Osteocyte (in vitro differentiated cells): ENCODE measurements at places on chromosomes 16 and 17. TPM values are rescaled to one million over a fixed set of nuclear protein-coding genes. Genes with fewer than 3 reads are reported as not detected.

DNA sequence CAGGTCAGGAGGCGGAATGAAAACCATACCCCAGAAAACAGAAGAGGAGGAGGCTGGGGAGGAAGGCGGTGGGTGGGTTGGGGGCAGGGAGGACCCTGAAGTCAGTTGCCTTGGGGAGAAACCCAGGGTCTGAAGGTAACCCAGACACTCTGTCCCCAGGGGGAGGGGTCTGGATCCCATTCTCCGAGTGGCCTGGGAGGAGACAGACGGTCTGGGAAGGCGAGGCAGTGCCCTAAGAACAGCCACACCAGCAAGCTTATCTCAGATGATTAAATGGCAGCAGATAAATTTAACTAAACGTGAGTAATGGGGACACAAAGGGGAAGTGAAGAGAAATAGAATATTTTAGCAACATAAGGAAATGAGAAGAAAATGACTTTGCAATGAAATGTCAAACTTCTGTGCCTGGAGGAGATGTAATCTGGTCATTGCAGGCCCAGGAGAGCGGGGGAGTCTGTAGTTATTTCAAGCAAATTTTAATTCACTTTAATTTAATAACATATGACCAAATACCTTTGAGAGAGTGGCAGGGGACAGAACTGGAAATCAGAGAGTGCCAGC, 21.4 kb upstream of the ZFP90 start:
- no peak for DNase-seq

DNA sequence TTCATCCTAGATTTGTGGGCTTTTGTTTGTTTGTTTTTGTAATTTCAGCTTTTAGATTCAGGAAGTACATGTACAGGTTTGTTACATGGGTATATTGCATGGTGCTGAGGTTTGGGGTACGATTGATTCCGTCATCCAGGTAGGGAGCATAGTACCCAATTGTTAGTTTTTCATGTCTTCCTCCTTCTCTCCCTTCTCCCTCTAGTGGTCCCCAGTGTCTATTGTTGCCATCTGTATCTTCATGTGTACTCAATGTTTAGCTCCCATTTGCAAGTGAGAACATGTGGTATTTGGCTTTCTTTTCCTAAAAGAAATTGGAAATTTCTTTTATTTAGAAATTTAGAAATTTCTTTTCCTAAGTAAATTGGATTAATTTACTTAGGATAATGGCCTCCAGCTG, 37.1 kb upstream of the BCAS3 start:
- DNase-seq = no peak

DNA sequence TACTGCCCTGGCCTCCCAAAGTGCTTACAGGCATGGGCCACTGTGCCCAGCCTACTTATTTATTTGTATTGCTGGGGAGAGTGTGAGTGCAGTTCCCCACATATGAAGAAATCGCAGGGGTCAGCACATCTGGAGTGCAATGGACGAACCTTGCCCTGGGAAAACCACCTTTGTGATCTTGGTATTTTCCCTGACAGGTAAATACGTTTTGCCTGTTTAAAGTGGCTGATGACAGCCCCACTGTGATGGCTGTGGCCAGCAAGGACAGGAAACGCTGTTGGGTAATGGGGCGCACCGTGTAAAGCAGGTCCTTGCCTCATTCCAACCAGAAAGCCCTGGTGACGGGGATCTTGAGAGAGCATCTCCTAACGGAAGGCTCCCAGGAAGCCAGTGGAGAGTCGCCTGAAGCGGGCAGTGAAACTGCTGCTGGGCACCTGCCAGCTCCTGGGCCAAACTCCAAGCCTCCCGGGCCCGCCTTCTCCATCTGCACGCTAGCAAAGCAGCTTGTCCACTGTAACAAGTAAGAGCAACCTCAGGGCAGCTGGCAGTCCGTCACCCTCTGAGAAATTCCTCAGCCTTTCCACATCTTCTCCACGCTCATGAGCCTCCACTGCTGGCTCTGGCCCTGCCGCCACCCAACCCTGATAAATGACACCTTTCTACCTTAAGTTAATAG, 17.5 kb downstream of the EMC8 start:
- DNase-seq = no peak

DNA sequence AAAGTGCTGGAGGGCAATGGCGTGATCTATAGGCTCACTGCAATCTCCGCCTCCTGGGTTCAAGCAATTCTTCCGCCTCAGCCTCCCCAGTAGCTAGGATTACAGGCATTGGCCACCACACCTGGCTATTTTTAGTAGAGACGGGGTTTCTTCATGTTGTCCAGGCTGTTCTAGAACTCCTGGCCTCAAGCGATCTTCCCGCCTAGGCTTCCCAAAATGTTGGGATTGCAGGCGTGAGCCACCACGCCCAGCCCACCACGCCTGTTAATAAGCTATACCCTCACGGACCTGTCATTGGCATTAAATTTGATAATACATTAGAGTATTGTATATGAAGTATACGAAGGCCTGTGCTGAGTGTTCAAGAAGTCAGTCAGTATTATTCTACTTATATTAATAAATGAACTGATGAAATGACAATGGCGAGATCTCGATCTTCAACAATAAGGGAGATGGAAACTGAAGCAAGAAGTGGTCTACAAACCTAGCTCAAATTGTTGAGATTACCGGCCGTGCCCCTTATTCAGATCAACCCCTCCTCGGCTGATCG, 818 bp upstream of the BCAS3 start:
- DNase-seq = peak; percentile 44

GRCh38 chr16:47644661-47645060, 183.5 kb downstream of the PHKB start:
- DNase-seq = no peak

GRCh38 chr16:85998171-85998867, 99.4 kb downstream of the IRF8 start:
- DNase-seq = no peak

DNA sequence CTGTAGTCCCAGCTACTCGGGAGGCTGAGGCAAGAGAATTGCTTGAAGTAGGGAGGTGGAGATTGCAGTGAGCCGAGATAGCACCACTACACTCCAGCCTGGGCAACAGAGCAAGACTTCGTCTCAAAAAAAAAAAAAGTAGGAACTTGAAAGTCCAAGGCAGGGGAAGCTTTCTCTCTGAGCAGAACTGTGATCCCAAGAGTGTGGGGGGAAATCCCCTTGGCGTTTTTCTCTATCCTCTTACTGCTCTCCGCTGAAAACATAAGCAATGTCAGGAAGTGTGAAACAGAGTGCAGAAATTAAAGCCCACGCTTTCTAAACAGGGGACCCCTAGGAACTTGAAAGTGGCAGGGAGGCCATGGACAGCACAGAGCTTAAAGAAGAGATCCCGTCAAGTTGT, 9.8 kb upstream of the CMTM3 start:
- no peak for DNase-seq

DNA sequence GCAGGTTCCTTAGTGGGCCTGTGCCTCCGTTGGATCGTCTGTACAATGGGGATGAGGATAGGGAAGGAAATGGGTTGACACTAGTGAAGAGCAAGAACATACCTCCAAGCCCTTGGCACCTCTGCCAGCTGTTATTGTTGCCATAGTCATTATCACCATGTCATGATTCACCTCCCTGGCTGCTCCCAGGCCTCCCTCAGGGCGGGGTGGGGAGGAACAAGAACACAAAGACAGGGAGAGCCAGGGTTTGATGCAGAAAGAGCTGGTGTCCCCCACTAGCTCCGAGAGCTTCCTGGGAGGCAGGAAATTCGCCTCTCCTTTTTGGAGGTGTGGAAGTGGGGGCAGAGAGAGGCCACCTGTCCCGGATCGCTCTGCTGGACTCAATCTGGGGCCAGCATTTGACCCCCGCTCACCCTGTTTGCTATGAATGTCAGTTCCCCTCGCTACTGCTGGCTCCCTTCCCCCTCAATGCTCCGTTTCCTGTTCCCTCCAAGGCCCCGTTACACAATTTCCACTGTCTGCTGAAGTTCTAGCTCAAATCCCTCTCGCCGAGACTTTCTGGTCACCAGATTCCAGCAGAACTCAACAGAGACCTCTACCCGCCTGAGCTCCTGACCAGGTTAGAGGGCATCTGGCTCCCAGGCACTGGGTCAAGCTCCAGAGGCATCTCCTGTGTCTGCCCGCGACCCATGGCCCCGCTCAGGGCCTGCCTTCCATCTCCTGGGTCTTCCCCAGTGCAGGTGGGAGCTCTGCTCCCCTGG, 9.1 kb downstream of the TIMP2 start:
- no peak for DNase-seq

DNA sequence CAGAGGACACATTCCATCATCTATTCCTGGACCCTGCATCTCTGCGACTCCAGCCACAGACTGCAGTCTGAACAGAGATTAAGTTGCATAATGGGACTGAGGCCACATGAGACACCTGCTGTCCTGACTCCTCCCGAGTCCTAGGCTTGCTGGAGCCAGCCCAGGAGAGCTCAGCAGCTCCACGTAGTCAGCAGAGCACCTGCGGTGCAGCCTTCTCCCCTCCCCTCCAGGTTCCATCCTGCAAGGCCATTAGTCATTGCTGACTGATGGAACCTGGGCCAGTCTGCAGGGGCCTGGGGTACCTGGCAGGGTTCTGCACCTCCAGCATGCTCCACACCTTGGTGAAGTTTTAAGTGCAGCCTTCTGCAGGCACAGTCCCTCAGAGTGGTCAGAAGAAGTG, 76.7 kb downstream of the PLD6 start:
- no peak for DNase-seq

- DNase-seq = no peak
Observed at GRCh38 chr16:28063591-28064061, at the start of gene GSG1L. Gene GSG1L, minus strand, starts transcription at chr16:28063714. Its CDS starts 290 bp downstream, at chr16:28063424.

DNA sequence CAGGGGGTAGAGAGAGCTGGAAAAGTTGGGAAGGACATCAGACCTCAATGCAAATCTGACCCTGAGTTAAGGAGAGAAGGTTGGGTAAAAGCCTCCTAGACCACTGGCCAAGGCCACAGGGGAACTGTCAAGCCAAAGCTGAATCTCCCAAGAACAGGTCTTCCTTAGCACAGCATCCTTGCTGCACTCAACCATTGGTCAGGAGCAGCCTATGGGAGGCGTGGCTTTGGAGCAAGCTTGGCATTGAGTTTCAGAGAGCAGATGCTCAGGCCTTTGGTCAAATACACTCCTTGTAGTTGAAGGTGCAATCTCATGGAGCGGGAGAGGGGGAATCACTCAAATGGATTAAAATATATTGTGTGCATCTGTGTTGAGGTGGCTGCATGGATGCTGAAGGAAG, 21.8 kb downstream of the SOX9 start:
- DNase-seq = no peak

Gene OXLD1
- total RNA-seq = 31.2 and 32.1 TPM in 2 replicates

Gene KRTAP9-1
- total RNA-seq = not detected in 2 replicates
